ENCODE measurements at places on chromosomes 12 and 14. TPM values are rescaled to one million over a fixed set of nuclear protein-coding genes. Genes with fewer than 3 reads are reported as not detected.

- no peaks in the 10 kb centered on the region for H3K27me3 ChIP-seq
- no peak for DNase-seq
- no peaks in the 10 kb centered on the region for H3K4me1 ChIP-seq
- no peak overlapping the region for H3K4me3 ChIP-seq
- peaks cover 96% of the 10 kb centered on the region for H3K36me3 ChIP-seq
Observed at GRCh38 chr12:113170457-113170856, 14.8 kb downstream of the DDX54 start.

GRCh38 chr12:132881818-132882217 lies 5.6 kb downstream of the CHFR start:
- H3K4me1 ChIP-seq = peaks cover 10% of the 10 kb centered on the region
- H3K36me3 ChIP-seq = peaks cover 14% of the 10 kb centered on the region
- no peak overlapping the region for H3K27ac ChIP-seq
- no peak overlapping the region for H3K4me3 ChIP-seq

The KRT6A gene
- 7.4 TPM for total RNA-seq

GRCh38 chr14:63909984-63910383 lies 57.2 kb downstream of the SYNE2 start:
- no peak overlapping the region for H3K4me3 ChIP-seq
- DNase-seq = no peak
- H3K27me3 ChIP-seq = no peaks in the 10 kb centered on the region
- no peaks in the 10 kb centered on the region for H3K36me3 ChIP-seq

DNA sequence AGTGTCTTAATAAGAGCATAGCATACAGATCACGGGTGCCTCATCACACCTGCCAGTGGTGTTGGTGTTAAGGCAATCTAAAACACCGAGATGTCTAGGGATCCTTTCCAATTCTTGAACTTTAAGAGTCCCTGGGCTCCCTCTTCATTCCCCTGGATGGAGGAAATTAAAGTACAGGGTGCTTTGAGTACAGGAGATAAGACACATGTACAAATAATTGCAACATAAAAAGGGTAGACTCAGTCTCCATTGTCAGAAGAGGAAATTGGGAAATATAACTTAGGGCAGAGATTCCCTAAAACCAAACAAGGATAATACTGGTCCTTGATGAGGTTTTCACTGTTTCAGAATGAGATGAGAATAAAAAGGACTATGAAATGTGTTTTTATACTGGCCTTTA lies 34.9 kb downstream of the SCFD1 start:
- H3K4me1 ChIP-seq = no peaks in the 10 kb centered on the region
- H3K27me3 ChIP-seq = no peaks in the 10 kb centered on the region
- peaks cover 43% of the 10 kb centered on the region for H3K36me3 ChIP-seq
- no peak overlapping the region for H3K27ac ChIP-seq
- H3K4me3 ChIP-seq = no peak overlapping the region
- DNase-seq = no peak

The CNTN1 gene
- total RNA-seq = 0.19 TPM

The CIT gene
- 0.79 TPM for total RNA-seq

- H3K27ac ChIP-seq = no peak overlapping the region
- H3K4me3 ChIP-seq = no peak overlapping the region
- no peaks in the 10 kb centered on the region for H3K36me3 ChIP-seq
- no peak for DNase-seq
- H3K27me3 ChIP-seq = no peaks in the 10 kb centered on the region
- no peaks in the 10 kb centered on the region for H3K4me1 ChIP-seq
Observed at GRCh38 chr14:105857220-105857825, 330.9 kb downstream of the TMEM121 start.

The WNT1 gene
- total RNA-seq = not detected

The LYZ gene
- total RNA-seq = 10.8 TPM

DNA sequence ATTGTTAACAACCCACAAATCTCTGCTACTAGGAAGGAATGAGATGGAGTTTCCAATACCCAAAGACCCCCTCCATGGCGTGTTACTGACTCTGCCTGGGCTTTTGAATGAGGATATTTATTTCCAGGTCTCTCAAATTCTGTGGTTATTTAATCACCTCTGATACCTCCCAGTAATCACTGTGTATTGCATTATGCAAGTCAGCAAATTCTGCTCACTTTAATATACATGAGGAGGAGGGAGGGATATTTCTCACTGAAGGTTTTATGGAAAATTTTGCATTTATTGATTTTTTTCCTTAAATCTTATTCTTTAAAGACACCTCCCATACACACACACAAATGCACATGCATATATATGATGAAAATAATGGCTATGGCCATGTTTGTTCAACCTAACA lies 962.9 kb downstream of the VRK1 start:
- H3K4me3 ChIP-seq = no peak overlapping the region
- H3K36me3 ChIP-seq = no peaks in the 10 kb centered on the region
- DNase-seq = no peak

DNA sequence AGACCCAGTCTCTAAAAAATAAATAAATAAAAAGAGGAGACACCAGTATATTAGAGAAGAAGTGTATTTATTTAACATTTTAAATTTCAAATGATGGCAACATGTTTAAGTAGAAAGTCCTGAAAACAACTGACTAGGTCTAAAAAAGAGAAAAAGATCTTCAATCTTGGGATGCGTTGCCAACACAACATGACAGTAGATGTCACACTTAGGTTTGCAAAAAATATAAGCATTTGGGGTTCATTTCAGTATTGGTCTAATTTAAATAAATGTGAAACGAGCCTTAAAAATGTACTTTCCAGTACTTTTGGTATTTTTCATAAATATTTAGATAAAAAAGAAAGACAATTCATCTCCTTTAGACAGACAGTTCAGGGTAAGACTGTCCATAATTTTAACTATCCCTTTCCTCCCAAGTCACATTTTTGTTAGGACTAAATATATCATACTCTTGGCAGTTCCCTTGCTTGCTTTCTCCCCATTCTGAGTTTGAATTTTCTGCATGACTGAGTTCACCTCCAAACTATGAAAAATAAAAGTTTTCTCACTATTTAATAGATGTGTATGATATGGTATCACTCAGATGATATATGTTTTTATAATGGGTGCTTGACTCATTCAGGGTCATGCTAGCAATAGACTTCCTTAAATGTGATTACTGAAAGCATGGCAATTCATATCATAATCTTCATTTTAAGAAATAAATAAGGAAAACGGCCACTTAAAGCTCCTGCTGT lies 4.3 kb downstream of the C14orf93 start:
- H3K36me3 ChIP-seq = no peaks in the 10 kb centered on the region
- H3K4me1 ChIP-seq = peaks cover 17% of the 10 kb centered on the region
- H3K27me3 ChIP-seq = no peaks in the 10 kb centered on the region
- no peak overlapping the region for H3K27ac ChIP-seq

DNA sequence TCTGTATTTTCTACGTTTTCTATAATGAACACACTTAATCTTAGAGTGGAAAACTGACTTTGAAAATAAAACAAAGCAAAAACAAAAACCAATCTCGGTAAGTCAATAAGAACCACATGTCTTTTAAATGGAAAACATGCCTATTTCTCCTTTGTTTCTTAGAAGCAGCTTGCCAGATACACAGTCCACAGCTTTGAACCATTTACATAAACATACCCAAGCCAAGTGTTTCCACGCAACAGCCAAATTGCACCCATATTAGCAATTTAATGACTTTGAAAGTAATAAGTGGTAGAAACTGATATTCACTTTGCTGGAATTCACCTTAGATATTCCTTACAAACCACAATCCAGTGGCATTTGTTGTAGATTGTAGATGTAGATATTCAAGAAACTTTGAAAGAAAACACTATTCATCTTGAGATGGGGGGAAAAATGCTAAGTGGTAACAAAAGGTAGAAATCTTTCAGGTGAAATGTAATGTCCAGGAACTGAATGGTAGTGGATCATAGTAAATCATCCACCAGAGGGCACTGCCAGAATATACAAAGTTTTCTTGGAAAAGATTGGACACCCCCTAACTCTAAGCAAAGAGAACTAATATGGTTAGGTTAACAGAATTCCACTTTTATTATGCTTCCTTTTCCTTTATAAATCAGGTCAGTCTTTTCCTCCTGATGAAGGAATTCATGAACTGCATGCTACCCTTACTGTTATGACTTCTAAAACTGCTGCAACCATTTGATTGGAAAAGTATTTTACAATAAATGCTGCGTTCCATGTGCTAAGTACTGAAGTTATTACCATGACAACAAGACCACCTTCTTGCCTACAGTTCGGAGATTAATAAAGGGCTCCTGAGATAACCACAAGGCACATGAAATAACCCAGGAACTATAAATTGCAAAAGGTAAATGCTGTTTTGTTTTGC lies 69.8 kb downstream of the RERG start:
- no peak overlapping the region for H3K4me3 ChIP-seq
- no peak for DNase-seq
- no peaks in the 10 kb centered on the region for H3K27me3 ChIP-seq
- peak overlapping the region; percentile 69 for H3K27ac ChIP-seq
- H3K36me3 ChIP-seq = no peaks in the 10 kb centered on the region

- H3K4me1 ChIP-seq = no peaks in the 10 kb centered on the region
- H3K27ac ChIP-seq = no peak overlapping the region
- H3K36me3 ChIP-seq = peaks cover 64% of the 10 kb centered on the region
Observed at GRCh38 chr14:21258889-21259787, 10.1 kb downstream of the HNRNPC start.

- no peak for DNase-seq
- no peak overlapping the region for H3K27ac ChIP-seq
- H3K4me1 ChIP-seq = no peaks in the 10 kb centered on the region
- H3K4me3 ChIP-seq = no peak overlapping the region
- no peaks in the 10 kb centered on the region for H3K27me3 ChIP-seq
- H3K36me3 ChIP-seq = peaks cover 7% of the 10 kb centered on the region
Observed at GRCh38 chr12:70319605-70320004, 46.5 kb upstream of the KCNMB4 start.

The MTRFR gene
- total RNA-seq = 7.8 TPM

- H3K36me3 ChIP-seq = no peaks in the 10 kb centered on the region
- no peak for DNase-seq
- H3K4me1 ChIP-seq = no peaks in the 10 kb centered on the region
Observed at GRCh38 chr12:98291828-98292227, 223.6 kb upstream of the TMPO start.

DNA sequence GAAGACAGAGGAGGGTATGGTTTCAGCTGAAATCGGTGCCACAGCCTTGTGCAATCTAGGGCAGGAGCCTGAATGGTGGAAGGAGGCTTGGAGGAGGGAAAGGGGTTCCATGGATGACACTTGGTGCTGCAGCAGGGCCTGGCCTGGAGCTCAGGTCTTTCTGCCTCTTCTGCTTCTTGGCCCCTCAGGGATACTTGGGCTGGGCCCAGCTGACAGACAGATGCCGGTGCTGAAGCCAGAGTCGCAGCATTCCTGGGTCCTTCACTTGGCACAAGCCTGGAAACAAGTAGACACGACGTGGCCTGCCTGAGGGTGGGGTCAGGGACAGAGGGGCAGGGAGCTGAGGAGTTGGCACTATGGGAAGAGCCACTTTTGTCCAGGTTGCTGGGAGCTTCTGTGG lies 4.4 kb upstream of the PLEKHD1 start:
- H3K36me3 ChIP-seq = no peaks in the 10 kb centered on the region
- H3K4me3 ChIP-seq = no peak overlapping the region
- no peak for DNase-seq
- H3K27me3 ChIP-seq = peaks cover 5% of the 10 kb centered on the region

- H3K27ac ChIP-seq = no peak overlapping the region
- DNase-seq = no peak
Observed at GRCh38 chr14:90791486-90791885, 24.7 kb downstream of the TTC7B start.

GRCh38 chr14:105166571-105167302 lies 1.8 kb downstream of the JAG2 start:
- H3K27ac ChIP-seq = peak overlapping the region; percentile 7
- H3K27me3 ChIP-seq = no peaks in the 10 kb centered on the region
- H3K36me3 ChIP-seq = no peaks in the 10 kb centered on the region
- H3K4me1 ChIP-seq = peaks cover 59% of the 10 kb centered on the region
- DNase-seq = no peak

DNA sequence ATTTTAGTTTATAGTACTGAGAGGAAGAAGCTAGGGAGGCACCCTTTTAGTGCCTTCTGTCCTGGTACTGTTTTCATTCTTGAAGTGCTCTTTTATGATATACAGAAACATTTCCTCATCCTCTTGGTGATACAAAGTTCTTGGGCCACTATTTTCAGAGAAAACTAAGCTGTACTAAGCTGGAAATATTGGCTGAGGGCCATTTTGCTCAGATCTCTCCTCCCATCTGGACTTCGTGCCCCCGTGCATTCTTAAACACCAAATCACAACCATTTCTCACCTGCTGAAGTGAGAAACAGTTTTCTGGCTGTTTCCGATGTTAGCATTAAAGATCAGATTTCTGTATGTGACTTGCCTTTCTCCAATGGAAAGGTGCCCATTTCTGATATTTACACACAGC lies 158.9 kb downstream of the FBXL14 start:
- H3K27me3 ChIP-seq = no peaks in the 10 kb centered on the region
- peaks cover 10% of the 10 kb centered on the region for H3K4me1 ChIP-seq
- no peaks in the 10 kb centered on the region for H3K36me3 ChIP-seq

- no peak overlapping the region for H3K4me3 ChIP-seq
- H3K27me3 ChIP-seq = no peaks in the 10 kb centered on the region
- no peak overlapping the region for H3K27ac ChIP-seq
- no peak for DNase-seq
- H3K36me3 ChIP-seq = no peaks in the 10 kb centered on the region
- no peaks in the 10 kb centered on the region for H3K4me1 ChIP-seq
Observed at GRCh38 chr12:7784701-7785100, 4.5 kb upstream of the NANOG start.

DNA sequence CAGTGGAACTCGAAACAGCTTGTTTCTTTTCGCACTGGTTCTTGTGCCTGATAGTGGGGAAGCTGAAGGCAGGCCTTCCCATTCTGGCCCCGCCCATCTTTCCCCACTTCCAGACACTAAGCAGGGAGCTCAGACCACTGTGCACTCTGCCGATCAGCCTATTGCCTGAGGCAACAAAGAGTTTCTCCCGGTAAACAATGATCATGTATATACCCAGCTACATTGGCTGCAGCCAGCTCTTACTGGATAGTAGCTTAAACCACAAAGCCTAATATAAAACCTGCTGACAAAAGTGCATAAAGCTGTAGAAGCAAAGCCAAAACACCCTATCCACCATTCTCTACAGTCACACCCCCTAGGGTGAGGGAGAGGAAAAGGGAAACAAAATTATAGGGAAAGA lies 24.7 kb upstream of the GLIPR1 start:
- no peaks in the 10 kb centered on the region for H3K36me3 ChIP-seq
- H3K27ac ChIP-seq = no peak overlapping the region
- H3K4me3 ChIP-seq = no peak overlapping the region
- no peaks in the 10 kb centered on the region for H3K27me3 ChIP-seq

DNA sequence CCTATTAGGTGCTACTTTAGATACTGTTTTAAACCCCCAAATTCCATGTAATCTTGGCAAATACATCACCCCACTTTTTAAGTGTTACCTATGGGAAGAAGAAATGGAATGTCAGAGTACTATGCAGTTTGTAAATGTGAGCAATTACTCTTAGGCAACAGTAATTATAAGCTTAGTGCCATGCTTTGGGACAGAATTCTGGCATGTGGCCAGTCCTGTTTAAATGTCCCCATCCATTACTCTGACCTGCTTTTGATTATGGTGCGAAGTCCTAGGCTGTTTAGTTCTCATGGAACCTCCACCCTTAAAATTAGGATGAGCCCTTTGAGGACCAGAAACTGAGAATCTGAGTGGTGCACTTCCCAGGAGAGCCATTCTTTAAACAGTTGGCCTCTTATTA lies 321.4 kb upstream of the RGS6 start:
- no peak for DNase-seq
- H3K4me3 ChIP-seq = no peak overlapping the region
- no peaks in the 10 kb centered on the region for H3K27me3 ChIP-seq
- H3K4me1 ChIP-seq = no peaks in the 10 kb centered on the region
- no peaks in the 10 kb centered on the region for H3K36me3 ChIP-seq

The CCDC88C gene
- total RNA-seq = 4.0 TPM

The KRT81 gene
- not detected for total RNA-seq

The LHX5 gene
- total RNA-seq = not detected

All from right atrium auricular region (tissue), 2 donors.